ENCODE measurements at places on chromosomes 16 and 17.

- DNase-seq = peak; percentile 88
Measured at GRCh38 chr17:7014995-7015958, 2.9 kb downstream of the RNASEK start.

GRCh38 chr16:19338335-19338734 lies 52.8 kb downstream of the CLEC19A start:
- DNase-seq = no peak

DNA sequence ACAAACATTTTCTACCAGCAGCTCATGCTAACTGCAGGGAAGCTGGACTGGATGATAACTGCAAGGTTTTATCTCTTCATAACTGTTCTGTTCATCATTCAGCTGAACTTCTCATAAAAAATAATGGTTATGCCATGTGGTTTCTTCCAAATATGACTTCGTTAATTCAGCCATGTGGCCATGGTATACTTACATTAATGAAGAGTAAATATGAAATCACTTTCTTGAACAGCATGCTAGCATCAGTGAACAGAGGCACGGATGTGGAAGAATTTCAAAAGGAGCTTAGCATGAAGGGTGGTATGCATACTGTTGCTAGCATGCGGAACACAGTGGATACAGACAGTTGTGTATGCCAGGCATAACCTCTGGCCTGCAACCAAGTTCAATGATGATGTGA lies 1417.0 kb upstream of the CDH8 start:
- DNase-seq = no peak

DNA sequence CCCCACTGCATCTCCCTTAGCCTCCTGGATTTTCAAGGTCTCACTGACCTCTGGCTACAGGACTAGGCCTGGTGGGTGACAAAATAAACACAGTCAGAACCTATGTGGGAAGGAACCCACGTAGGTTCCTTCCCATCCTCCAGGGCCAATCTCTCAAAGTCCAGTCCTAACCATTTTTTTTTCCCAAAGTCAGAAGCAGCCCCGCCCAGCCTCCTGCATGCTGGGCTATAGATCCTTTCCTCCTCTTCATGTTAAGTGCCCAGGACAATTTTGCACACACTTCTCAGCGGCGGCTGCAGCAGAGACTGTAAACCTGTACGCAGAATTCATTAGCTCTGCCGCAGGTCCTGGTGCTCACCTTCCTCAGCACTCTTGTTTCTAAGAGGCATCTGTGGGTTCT lies 285.8 kb downstream of the NPIPA8 start:
- no peak for DNase-seq

- no peak for DNase-seq
Measured at GRCh38 chr17:47225436-47225858, 16.3 kb downstream of the MYL4 start.

DNA sequence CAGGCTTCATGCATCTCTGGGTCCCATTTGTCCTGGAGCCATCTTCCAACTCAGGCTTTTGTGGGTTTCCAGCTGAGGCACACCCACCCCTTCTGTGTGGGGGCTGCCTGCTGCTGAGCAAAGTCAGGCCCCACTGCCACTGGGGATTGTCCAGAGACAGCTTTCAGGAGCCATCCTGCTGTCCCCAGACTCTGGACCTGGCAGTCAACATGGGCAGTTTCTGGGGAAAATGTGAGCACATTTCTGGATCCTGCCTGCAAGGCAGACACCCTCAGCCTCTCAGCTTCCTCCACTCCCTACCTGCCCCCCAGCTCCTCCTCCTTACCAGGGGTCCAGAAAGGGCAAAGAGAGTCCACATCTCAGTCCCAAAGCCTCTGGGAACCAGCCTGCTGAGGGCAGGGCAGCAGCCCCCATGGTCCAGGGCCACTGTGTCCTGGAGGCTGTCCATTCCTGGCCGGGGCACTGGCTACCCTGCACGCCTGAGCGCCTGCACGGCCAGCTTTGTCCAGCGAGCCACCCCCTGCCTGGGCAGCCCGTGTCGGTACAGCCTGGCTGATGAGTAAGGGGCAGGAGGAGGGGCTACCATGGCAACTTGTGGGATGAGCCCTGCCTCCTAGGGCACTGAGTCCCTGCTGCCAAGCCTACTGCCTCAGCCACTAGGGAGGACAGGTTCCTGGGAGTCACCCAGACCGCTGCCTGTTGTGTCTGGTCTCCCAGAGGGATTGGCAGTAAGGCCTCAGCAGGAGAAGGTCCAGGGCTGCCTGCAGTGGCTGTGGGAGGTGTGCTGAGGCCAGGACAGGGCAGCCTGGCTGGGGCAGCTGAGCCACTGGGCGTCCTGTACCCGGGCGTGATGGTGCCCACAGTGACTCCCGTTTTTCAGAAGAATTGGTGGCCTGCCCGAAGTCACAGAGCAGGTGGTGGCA lies at the start of gene SLC47A2:
SLC47A2 (minus strand) TSS at position 477 of the 923 bp plus-strand sequence; CDS start at position 448, 29 bp downstream.
- DNase-seq = no peak

GRCh38 chr17:48022901-48023300 lies 14.7 kb downstream of the COPZ2 start:
- no peak for DNase-seq

DNA sequence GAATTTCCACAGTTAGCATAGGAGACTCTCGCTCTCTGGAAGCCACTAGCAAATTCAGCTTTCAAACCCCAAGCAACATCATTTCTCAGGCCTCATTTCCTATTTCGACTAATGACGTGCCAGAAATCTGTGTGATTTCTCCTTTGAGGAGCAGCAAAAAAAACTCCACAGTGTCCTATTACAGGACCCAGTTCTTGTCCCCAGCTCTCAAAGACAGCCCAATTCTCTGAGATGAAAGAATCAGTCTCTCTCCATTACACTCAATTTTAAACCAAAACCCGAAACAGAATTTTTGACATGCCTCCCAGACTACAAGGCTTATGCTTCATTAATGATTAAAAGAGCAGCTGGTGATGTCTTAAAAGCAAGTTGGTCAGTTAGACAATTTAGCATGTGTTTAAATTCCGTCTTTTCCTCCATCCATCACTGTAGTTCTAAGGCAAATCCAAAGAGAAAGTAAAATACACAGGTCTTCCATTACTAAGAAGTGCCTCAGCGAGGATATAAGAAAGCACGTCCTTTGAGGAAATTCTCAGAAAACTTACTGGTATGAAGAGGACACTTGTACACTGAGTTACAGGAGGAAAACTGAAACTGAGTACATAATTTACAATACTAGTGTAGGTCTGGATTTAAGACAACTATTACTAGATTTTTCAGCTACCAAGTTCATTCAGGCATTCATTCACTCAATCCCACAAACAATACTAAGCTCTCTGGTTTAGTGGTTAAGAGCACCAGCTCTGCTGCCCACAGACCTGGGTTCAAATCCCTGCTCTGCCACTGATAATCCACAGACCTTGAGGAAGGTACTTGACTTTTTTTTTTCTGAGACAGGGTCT lies 12.5 kb downstream of the TOM1L2 start:
- no peak for DNase-seq

DNA sequence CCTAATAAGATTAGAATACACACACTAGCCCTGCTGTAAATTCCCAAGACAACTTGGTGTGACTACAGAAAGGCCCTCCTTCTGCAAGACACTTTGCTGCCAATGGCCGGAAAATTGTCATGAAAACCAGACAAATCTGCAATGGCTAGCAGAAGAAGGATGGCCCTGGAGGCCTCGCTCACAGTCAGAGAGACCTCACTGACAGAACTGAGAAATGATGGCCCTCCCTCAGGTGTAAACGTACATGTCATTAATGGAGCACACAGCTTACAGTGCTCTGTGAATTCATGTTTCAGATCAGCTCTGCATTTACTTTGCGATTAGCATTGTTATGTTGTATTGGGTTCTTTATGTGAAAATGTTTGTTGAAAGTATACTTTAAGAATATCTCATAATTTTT lies 202.9 kb upstream of the N4BP1 start:
- no peak for DNase-seq
